Ovary (tissue), 10 donors: ENCODE measurements at places on chromosomes 7 and 10. TPM values are rescaled to one million over a fixed set of nuclear protein-coding genes. Genes with fewer than 3 reads are reported as not detected.

The LRIT1 gene
- not detected for total RNA-seq

The HPS1 gene
- total RNA-seq, result 56.8 TPM

The SYT15B gene
- total RNA-seq, result 0.33 TPM

GRCh38 chr10:103153302-103154197, 39.5 kb downstream of the NT5C2 start:
- H3K27me3 ChIP-seq, result no peaks in the 10 kb centered on the region
- peak; percentile 60 for DNase-seq
- peak overlapping the region; percentile 78 for H3K27ac ChIP-seq
- H3K4me3 ChIP-seq, result peak overlapping the region; percentile 16
- peaks cover 6% of the 10 kb centered on the region for H3K4me1 ChIP-seq

GRCh38 chr7:69429911-69430383, 168.3 kb upstream of the AUTS2 start:
- no peak overlapping the region for H3K4me3 ChIP-seq
- DNase-seq, result peak; percentile 81
- peaks cover 3% of the 10 kb centered on the region for H3K4me1 ChIP-seq
- no peaks in the 10 kb centered on the region for H3K27me3 ChIP-seq
- no peaks in the 10 kb centered on the region for H3K36me3 ChIP-seq
- peak overlapping the region; percentile 70 for H3K27ac ChIP-seq

- DNase-seq, result no peak
- H3K27ac ChIP-seq, result no peak overlapping the region
- no peaks in the 10 kb centered on the region for H3K36me3 ChIP-seq
These were observed 489.2 kb downstream of the MDFIC start for GRCh38 chr7:115410972-115411686.

GRCh38 chr7:93036149-93036640, 81.6 kb downstream of the SAMD9 start:
- no peaks in the 10 kb centered on the region for H3K27me3 ChIP-seq
- no peaks in the 10 kb centered on the region for H3K36me3 ChIP-seq
- H3K4me3 ChIP-seq, result no peak overlapping the region

GRCh38 chr10:131085091-131085860, 226.2 kb downstream of the TCERG1L start:
- H3K36me3 ChIP-seq, result no peaks in the 10 kb centered on the region
- H3K27ac ChIP-seq, result no peak overlapping the region
- peaks cover 20% of the 10 kb centered on the region for H3K4me1 ChIP-seq
- no peak overlapping the region for H3K4me3 ChIP-seq

DNA sequence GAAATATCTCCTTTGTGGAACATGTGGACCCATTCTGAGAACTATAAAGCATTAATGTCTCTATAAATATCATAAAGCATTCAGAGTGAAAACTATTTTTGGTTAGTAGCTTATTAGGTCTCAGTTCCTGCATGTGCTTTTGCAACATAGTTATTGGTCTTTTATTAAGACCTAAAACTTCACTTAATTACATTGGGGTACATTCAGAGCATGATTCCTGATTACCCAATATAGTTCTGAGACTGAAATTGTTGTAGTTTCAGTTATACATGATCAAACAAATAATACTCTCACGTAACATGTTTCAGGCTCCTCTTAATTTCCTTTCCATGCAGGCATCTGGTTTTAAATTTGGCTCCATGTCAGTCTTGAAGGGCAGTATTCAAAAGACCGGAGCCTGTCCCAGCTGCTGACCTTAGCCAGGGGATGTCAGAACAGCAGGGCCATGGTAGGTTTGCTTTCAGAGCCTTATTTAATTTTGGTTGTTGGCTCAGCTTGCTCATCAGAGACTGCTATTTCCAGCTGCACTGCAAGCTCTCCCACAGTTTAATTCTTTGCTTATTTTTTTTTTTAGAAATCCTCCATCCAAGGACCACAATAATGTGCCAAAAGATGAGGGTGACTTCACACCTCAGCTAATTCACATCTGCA, 447.8 kb upstream of the FZD8 start:
- no peak overlapping the region for H3K27ac ChIP-seq
- no peak for DNase-seq
- no peak overlapping the region for H3K4me3 ChIP-seq
- no peaks in the 10 kb centered on the region for H3K36me3 ChIP-seq
- H3K4me1 ChIP-seq, result no peaks in the 10 kb centered on the region

GRCh38 chr10:129024046-129024445, 443.0 kb upstream of the MGMT start:
- H3K4me3 ChIP-seq, result no peak overlapping the region
- H3K27me3 ChIP-seq, result no peaks in the 10 kb centered on the region
- no peak for DNase-seq
- no peak overlapping the region for H3K27ac ChIP-seq
- no peaks in the 10 kb centered on the region for H3K4me1 ChIP-seq

- no peak for DNase-seq
- H3K4me3 ChIP-seq, result no peak overlapping the region
- H3K27me3 ChIP-seq, result no peaks in the 10 kb centered on the region
- no peaks in the 10 kb centered on the region for H3K36me3 ChIP-seq
- H3K4me1 ChIP-seq, result no peaks in the 10 kb centered on the region
These were observed 9.4 kb upstream of the COL13A1 start for GRCh38 chr10:69792341-69792740.

DNA sequence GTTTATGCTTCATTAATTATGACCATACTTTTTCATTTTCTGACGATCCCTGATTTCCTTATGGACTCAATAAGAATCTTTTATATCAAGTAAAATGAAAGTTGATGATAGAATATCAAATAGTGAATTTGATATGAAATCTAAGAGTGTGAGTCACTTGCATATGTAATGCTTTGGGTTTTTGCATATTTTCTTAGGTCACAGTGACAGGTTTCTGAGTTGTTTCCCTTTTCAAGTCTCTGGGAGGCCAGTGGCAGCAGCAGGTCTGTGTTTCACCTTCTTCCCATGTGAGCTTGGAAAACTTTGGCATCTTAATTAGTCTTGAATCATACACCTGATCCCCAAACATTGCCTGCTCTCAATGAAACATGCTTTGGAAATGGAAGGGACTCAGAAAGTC, 34.7 kb upstream of the GJD4 start:
- no peaks in the 10 kb centered on the region for H3K36me3 ChIP-seq
- no peak for DNase-seq
- H3K27me3 ChIP-seq, result no peaks in the 10 kb centered on the region
- no peaks in the 10 kb centered on the region for H3K4me1 ChIP-seq

DNA sequence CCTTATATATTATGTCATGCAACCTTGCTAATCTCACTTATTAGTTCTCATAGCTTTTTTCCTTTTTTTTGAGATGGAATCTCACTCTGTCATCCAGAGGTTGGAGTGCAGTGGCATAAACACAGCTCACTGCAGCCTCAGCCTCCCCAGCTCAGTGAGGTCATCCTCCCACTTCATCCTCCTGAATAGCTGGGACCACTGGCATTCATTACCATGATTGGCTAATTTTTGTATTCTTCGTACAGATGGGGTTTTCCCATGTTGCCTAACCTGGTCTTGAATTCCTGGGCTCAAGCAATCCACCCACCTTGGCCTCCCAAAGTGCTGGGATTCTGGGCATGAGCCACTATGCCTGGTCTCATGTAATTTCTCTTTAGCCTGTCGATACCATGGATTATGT, 89.1 kb upstream of the TRIM24 start:
- DNase-seq, result no peak
- no peaks in the 10 kb centered on the region for H3K36me3 ChIP-seq
- H3K27ac ChIP-seq, result no peak overlapping the region
- no peaks in the 10 kb centered on the region for H3K4me1 ChIP-seq
- H3K27me3 ChIP-seq, result no peaks in the 10 kb centered on the region
- H3K4me3 ChIP-seq, result no peak overlapping the region

GRCh38 chr7:24836084-24836483, 78.8 kb upstream of the GSDME start:
- DNase-seq, result no peak
- no peak overlapping the region for H3K27ac ChIP-seq
- H3K4me1 ChIP-seq, result no peaks in the 10 kb centered on the region

DNA sequence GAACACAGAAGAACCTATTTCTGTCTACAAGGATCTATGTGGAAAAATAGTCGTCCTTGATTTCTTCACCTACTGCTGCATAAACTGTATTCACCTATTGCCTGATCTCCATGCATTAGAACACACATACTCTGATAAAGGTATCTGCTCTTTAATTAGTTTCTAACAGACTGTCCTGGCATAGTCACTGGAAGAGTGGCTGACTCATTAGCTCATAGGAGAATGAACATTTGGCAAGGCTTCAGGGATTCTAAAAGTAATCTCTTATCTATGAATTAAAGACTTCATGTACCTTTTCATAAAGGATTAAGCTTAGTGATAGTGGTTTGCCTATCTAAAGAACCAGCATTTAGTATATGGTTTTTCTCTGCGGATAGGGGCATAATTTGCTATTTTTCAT, 4.1 kb downstream of the NHLRC2 start:
- no peak overlapping the region for H3K27ac ChIP-seq
- no peak for DNase-seq
- no peak overlapping the region for H3K4me3 ChIP-seq

- no peak overlapping the region for H3K27ac ChIP-seq
- no peaks in the 10 kb centered on the region for H3K36me3 ChIP-seq
- no peak overlapping the region for H3K4me3 ChIP-seq
- H3K27me3 ChIP-seq, result no peaks in the 10 kb centered on the region
These were observed 301.9 kb downstream of the CDK14 start for GRCh38 chr7:90897961-90898469.

DNA sequence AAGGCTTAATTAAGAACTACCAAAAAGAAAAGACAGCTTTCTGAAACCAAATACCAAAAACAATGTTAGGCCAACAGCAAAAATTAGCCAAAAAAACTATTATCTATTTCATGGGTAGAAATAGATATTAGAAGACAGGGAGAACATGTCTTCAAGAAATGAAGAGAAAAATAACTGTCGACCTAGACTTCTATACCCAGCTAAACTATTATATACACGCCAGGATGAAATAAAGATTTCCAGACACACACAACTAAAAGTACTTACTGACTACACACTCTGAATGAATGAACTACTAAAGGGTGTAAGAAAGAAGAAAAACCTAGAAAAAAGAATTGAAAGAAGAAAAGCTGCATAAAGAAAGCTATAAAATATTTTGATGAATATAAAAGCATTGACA, 11.5 kb upstream of the CDHR3 start:
- H3K27me3 ChIP-seq, result peaks cover 2% of the 10 kb centered on the region
- DNase-seq, result no peak
- H3K4me1 ChIP-seq, result no peaks in the 10 kb centered on the region

DNA sequence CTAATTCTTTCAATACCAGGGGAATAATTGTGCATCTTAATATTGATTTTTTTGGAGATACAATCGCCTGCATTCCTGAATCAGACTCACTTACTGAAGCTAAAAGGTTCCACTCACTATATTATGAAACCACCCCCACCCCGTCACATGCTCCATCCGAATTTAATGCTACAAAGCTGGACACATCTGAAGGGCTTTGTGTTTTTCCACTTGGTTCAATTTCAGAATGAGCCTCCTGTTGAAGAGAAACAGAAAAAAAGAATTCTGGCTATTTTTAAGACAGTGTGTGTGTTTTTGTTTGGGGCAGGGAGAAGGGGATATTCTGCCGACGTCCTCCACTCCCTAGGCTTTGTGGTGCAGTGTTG, 165.5 kb upstream of the TBX20 start:
- H3K27ac ChIP-seq, result no peak overlapping the region
- H3K4me3 ChIP-seq, result no peak overlapping the region
- H3K36me3 ChIP-seq, result no peaks in the 10 kb centered on the region
- H3K4me1 ChIP-seq, result no peaks in the 10 kb centered on the region
- no peak for DNase-seq

- no peaks in the 10 kb centered on the region for H3K36me3 ChIP-seq
- H3K4me3 ChIP-seq, result peak within 1 kb of the TSS; percentile 80
- peaks cover 11% of the 10 kb centered on the region for H3K4me1 ChIP-seq
- peak; percentile 95 for DNase-seq
- peak within 1 kb of the TSS; percentile 88 for H3K27ac ChIP-seq
These were observed at the start of gene BAG3 for GRCh38 chr10:119650692-119651513. Gene BAG3, plus strand, starts transcription at chr10:119651380. Its CDS starts 296 bp downstream, at chr10:119651676.

DNA sequence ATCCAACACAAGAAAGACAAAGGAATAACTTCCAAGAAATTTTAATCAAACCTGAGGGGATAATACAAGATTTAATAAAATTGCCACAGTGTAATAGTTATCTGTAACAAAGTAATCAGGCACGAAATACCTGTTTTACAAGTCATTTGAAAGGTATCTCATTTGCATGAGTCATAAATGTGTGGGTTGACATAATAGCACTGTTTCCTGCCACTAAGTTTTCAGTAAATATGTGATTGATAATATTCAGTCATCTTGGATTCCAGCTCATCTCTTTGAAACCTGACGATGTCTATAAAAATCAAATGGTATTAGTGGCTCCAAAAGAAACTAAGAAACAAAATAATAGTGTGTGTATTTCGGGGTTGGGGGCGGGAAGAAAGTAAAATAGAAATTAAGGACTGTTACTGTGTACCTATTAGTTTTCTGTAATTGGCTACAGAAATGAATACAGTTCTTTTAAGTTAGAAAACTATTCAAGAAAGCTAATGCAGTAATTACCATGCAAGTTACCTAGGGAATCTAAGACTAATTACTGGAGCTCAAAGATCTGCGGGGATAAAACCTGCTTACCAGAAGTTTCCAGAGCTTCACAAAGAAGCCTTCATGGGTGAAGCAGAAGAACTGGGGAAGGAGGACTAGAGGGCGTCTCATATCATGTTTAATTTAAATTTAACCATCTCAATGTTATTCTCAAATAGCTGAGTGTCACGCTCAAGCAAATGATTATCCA, 100.7 kb downstream of the ST8SIA6 start:
- no peak for DNase-seq
- H3K4me3 ChIP-seq, result no peak overlapping the region
- no peaks in the 10 kb centered on the region for H3K4me1 ChIP-seq
- H3K27me3 ChIP-seq, result no peaks in the 10 kb centered on the region
- no peaks in the 10 kb centered on the region for H3K36me3 ChIP-seq

DNA sequence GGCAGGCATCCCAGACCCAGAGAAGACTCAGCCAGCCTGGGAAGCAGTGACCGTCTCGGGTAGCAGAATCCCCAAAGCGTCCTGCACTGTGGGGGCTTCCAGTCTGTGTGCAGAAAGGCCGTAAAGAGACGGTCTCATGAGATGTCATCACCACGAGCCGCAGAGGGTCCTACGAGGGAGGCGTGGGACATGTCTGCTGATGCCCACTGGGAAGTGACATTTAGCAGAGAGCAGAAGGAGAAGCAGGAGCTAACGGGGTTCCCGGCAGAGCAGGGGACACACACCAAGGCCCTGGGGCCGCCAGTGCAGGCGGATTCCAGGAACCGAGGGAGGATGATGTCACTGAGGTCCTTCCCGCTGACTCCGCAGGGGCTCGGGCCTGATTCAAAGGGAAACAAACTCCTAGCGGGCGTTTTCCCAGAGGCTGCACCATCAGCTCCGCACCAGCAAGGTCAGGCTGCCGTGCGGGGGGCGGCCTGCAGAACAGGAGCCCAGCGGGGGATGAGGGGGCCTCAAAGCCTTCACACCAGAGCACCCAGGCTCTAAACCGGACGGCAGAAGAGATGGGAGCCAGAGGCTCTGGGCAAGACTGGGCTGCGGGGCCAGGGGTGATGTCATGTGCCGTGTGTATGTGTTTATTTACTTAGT, 85.4 kb upstream of the PDGFA start:
- no peak for DNase-seq
- no peaks in the 10 kb centered on the region for H3K36me3 ChIP-seq
- no peaks in the 10 kb centered on the region for H3K27me3 ChIP-seq
- H3K27ac ChIP-seq, result peak overlapping the region; percentile 26
- H3K4me1 ChIP-seq, result no peaks in the 10 kb centered on the region
